ENCODE measurements at places on chromosomes 2 and 18. TPM values are rescaled to one million over a fixed set of nuclear protein-coding genes. Genes with fewer than 3 reads are reported as not detected.

DNA sequence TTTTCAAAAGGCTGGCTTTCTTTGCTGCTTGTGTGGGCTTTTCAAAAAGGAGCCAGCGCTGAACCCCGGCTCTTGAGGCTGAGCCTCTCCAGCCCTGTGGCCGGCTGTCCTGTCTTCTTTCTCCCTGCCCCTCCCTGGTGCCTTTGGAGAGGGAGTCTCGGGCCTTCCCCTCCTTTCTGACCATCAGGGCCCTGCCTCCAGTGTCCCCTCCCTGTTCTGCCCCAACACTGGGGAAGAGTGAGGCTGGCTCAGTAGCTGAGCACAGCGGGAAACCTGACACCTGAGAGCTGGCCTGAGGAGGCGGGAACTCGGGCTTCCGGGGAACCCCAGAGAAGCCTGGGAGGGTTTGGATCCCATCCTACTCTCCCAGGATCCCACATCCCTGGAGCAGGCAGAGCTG, 232.1 kb downstream of the LOXHD1 start:
- peaks cover 24% of the 10 kb centered on the region for H3K4me1 ChIP-seq
- no peaks in the 10 kb centered on the region for H3K27me3 ChIP-seq
- H3K27ac ChIP-seq, result no peak overlapping the region
- peak; percentile 58 for DNase-seq
- H3K4me3 ChIP-seq, result no peak overlapping the region

The FHL2 gene
- 22.1 TPM for total RNA-seq

GRCh38 chr18:49572611-49573345, 10.9 kb downstream of the LIPG start:
- DNase-seq, result no peak
- no peaks in the 10 kb centered on the region for H3K4me1 ChIP-seq
- H3K36me3 ChIP-seq, result peaks cover 21% of the 10 kb centered on the region
- H3K27me3 ChIP-seq, result no peaks in the 10 kb centered on the region

- H3K36me3 ChIP-seq, result no peaks in the 10 kb centered on the region
- H3K27ac ChIP-seq, result no peak overlapping the region
- H3K27me3 ChIP-seq, result peaks cover 100% of the 10 kb centered on the region
- H3K4me3 ChIP-seq, result peak overlapping the region; percentile 70
- peak; percentile 63 for DNase-seq
Measured at GRCh38 chr2:63058921-63059792, 8.5 kb downstream of the OTX1 start.

The RFTN2 gene
- total RNA-seq, result 1.1 TPM

- no peak overlapping the region for H3K4me3 ChIP-seq
- H3K4me1 ChIP-seq, result no peaks in the 10 kb centered on the region
- DNase-seq, result no peak
- no peak overlapping the region for H3K27ac ChIP-seq
- no peaks in the 10 kb centered on the region for H3K27me3 ChIP-seq
- no peaks in the 10 kb centered on the region for H3K36me3 ChIP-seq
Measured at GRCh38 chr18:32167980-32168730, 21.7 kb upstream of the MEP1B start.

DNA sequence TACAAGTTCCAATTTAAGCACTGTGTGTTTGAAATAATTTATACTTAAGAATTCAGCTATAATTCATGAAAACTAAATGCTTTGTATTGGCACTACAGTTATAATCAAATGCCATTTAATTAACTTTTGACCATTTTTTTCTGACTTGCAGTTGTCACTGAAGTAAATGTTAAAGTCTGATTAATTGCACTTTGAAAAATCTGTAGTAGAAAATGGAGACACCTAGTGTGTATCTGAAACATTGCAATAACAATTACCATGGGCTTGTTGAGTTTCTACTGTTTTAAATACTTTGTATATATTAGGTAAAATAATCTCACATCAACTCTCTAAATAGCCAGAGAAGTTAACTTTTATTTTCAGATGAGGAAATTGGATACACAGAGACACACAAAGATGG, 458.6 kb upstream of the FSIP2 start:
- peaks cover 8% of the 10 kb centered on the region for H3K4me1 ChIP-seq
- no peak for DNase-seq
- H3K27ac ChIP-seq, result no peak overlapping the region
- no peaks in the 10 kb centered on the region for H3K27me3 ChIP-seq
- no peak overlapping the region for H3K4me3 ChIP-seq

GRCh38 chr2:152083202-152083875, 15.5 kb downstream of the CACNB4 start:
- no peaks in the 10 kb centered on the region for H3K36me3 ChIP-seq
- no peak for DNase-seq
- H3K4me3 ChIP-seq, result no peak overlapping the region
- H3K4me1 ChIP-seq, result no peaks in the 10 kb centered on the region
- H3K27ac ChIP-seq, result no peak overlapping the region

The CRYGD gene
- 6.3 TPM for total RNA-seq

- no peaks in the 10 kb centered on the region for H3K36me3 ChIP-seq
- no peak overlapping the region for H3K27ac ChIP-seq
- peak; percentile 13 for DNase-seq
- H3K4me1 ChIP-seq, result peaks cover 15% of the 10 kb centered on the region
- H3K4me3 ChIP-seq, result no peak overlapping the region
Measured at GRCh38 chr2:101657787-101658186, 39.7 kb upstream of the MAP4K4 start.

- H3K27me3 ChIP-seq, result no peaks in the 10 kb centered on the region
- no peak for DNase-seq
- no peak overlapping the region for H3K4me3 ChIP-seq
- peaks cover 17% of the 10 kb centered on the region for H3K4me1 ChIP-seq
- H3K27ac ChIP-seq, result no peak overlapping the region
Measured at GRCh38 chr18:13337369-13337768, 118.8 kb downstream of the LDLRAD4 start.

- peaks cover 7% of the 10 kb centered on the region for H3K4me1 ChIP-seq
- no peaks in the 10 kb centered on the region for H3K27me3 ChIP-seq
- no peak overlapping the region for H3K27ac ChIP-seq
- DNase-seq, result peak; percentile 46
- no peaks in the 10 kb centered on the region for H3K36me3 ChIP-seq
- H3K4me3 ChIP-seq, result no peak overlapping the region
Measured at GRCh38 chr2:12167525-12168317, 421.3 kb downstream of the LPIN1 start.

The TIMM21 gene
- 47.7 TPM for total RNA-seq

Data from WTC11 (cell line).